ENCODE measurements at places on chromosomes 11 and 22.

DNA sequence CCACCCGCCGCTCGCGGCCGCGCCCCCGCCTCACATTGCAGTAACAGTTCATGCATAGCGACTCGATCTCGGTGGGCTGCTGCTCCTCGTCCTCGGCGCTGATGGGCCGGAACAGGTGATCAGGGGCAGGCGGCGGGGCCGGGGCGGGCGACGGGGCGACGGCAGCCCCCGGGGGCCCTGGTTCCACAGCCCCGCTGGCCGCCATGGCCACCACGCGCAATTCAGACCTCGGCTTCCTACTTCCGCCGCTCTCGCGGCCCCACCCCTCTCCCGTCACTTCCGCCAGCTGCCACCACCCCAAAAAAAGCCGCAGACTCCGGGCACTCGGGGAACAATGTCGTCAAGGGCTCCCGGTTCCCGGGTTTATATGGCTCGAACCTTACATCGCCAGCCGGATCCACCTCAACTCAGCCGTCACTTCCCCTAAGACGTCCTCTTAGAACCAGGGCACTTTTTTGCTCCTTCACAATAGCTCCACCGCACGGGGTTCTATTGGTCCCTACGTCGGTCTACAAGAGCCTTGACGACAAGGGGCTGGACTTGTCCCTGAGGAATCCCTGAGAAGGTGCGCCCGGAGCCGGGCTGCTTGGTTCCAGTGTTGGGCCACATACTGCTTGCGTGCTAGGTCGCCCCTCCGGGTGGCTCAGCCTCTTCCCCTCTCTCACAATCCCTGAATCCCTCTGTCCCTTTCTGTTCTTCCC lies at the start of gene ZPR1:
Gene ZPR1, minus strand, starts transcription at position 238 of the 701 bp plus-strand sequence. Its CDS starts 33 bp downstream, at position 205.
- DNase-seq = peak; percentile 89

GRCh38 chr11:11170352-11171084 lies 182.5 kb downstream of the CSNK2A3 start:
- DNase-seq = no peak

GRCh38 chr22:46972901-46973831 lies 210.7 kb downstream of the TBC1D22A start:
- DNase-seq = no peak

DNA sequence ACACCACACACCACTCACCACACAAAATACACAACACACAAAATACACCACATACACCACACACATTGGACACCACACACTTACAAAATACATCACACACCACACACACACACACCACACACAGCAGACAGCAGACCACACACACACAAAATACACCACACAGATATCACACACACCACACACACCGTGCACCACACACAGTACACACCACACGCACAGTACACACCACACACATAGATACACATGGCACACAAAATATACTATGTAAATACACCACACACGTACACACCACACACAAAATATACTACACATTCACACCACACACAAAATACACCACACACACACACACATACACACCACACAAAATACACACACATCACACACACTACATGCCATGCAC lies 1243.5 kb downstream of the BRD1 start:
- no peak for DNase-seq

- DNase-seq = no peak
Measured at GRCh38 chr22:35915477-35916013, 113.1 kb downstream of the RBFOX2 start.

DNA sequence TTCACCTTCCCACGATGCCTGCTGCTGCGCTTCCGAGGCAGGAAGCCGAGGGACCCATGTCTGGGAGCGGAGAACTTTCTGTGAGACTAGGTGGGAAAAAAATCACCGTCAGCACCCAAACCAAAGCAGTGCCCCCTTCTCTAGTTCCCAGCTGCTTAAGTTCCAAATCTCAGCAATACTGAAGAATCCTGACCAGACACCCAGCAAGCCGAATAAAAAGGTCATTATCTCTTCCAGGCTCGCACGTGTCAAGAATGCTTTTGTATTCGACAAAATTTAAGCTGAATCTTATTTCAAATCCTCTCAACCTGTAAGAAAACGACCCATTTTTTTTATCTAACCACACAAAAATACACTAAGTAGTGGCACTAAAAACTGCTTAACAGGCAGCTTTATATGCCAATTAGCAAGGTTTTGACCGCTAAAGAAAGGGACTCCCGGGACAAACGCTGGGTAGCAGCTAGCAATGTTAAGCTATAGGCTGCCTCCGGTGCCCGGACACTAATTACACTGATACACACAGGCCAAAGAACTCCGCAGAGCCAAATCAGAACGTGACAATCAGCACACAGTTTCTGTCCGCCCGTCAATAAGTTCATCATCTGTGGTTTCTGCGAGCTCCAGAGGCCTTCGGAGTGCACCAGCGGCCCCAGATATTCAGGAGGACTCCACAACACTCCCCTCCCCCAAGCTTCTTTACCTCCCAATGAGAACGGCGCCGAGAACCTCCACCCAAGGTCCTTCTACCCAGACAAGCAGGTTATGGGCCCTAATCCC lies 728 bp downstream of the RPL3 start:
- DNase-seq = peak; percentile 41

- no peak for DNase-seq
Measured at GRCh38 chr22:43931771-43932170, 8.2 kb downstream of the PNPLA3 start.

DNA sequence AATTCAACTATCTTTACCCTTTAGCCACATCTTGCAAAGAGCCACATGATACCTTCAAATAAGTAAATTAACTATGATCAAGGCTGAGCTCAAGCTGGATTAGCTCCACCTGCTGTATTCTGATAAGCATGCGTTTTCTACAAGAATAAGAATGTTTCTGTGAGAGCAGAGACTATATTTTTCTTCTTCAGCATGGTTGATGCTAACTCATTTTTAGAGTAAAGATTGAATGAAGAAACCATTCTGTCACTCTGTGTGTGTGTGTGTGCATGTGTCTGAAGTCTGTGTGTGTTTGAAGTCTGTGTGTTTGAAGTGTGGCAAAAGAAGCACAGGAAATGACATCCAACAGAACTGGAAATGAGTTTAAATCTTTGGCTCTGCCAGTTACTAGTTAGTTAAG lies 12.0 kb upstream of the LAYN start:
- DNase-seq = peak; percentile 58

DNA sequence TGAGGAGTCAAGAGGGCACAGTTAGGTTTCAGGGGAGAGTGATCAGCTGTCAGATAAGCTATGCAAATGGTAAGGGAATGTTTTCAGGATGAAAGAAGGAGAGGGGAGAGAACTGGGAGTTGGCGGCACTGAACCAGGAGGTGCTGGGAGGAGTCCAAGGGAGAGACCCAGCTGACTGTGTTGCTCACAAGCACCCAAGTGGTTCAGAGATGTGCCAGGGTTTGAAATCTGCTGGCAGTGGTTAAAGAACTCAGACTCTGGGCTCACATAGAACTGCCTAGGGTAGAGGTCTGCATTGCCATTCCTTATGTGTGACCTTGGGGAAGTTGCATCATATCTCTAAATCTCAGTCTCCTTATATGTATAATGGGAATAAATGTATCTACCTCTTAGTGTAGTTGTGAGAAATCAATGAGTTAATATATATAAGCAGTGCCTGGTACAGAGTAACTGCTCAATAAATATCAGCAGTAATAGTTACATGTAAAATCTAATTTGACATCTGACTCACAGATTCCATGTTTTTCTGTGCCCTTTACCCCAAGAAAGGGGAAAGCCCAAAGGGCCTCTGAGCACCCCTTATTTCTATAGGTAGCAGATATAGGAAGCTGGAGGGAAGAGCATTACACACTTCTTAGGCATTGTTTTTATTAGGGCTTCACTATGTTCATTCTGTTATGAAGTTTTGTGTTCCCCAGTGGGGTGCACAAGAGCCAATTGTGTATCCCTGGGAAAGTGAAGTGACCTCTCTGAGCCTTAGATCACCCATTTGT lies 66.9 kb upstream of the SESN3 start:
- DNase-seq = no peak

GRCh38 chr11:94477624-94478023 lies 16.0 kb downstream of the MRE11 start:
- DNase-seq = no peak

- no peak for DNase-seq
Measured at GRCh38 chr11:119175493-119176077, 7.1 kb downstream of the NLRX1 start.

DNA sequence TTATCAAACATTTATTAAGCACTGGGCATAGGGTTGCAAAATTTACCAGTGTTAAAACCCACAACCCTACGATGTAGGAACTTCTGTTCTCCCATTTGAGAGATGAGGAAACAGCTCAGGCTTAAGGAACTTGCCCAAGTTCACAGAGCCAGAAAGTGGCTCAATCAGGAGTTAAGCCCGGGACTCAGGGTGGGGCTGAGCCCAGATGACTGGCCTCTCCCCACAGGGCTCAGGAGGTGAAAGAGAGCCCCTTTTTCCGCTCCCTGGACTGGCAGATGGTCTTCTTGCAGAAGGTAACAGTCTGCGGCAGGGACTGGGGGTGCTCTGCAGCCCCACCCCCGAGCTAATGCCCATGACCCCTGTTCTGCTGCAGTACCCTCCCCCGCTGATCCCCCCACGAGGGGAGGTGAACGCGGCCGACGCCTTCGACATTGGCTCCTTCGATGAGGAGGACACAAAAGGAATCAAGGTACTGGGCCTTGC lies 5.6 kb upstream of the ANKRD13D start:
- DNase-seq = no peak

GRCh38 chr11:65438257-65439151 lies 15.9 kb downstream of the NEAT1 start:
- no peak for DNase-seq

GRCh38 chr11:102147632-102148031 lies 37.4 kb downstream of the YAP1 start:
- no peak for DNase-seq

DNA sequence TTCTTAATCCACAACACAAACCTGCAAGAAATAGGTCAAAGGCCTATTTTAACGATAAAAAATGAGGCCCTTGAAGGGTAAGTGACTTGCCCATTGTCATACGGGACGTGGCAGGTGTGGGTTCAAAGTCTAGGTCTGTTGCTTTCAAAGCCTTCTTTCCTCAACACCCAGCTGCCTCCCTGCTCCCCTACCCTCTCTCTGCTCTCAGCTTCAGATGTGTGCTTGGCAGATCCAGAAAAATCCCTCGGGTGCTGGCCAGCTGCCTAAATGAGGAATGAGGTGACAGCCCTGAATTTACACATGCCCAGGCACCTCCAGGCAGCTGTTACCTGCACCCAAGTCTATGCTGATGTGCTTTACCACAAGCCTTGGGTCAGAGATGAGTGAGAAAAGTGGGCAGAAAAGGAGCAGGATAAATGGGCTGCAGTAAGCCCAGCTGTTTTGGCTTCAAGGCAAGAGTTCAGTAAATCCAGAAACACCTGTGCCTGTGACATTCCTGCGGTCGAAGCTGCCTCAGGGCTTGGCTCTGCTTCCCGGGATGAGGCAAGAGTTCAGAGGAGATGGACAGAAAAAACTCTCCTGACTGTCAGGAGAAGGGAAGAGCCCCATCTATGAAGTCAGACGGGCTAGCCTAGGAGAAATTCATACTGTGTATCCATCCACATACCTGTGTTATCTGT lies 49.9 kb upstream of the LDLRAD3 start:
- no peak for DNase-seq

DNA sequence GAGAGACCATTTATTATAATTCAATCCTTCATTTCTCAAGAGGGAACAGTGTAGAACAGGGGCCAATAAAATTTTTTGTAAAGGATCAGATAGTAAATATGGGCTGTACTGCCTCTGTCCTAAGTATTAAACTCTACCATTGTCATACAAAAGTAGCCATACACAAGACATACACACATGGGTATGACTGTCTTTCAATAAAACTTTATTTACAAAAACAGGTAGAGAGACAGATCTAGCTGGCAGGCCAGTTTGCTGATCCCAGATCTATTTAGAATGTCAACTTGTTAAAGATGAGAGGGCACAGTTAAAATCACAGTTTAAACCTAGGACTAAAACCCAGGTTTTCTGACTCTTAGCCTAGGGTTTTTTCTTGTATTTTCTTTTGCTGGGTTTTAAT lies 16.7 kb downstream of the TRAF6 start:
- no peak for DNase-seq

DNA sequence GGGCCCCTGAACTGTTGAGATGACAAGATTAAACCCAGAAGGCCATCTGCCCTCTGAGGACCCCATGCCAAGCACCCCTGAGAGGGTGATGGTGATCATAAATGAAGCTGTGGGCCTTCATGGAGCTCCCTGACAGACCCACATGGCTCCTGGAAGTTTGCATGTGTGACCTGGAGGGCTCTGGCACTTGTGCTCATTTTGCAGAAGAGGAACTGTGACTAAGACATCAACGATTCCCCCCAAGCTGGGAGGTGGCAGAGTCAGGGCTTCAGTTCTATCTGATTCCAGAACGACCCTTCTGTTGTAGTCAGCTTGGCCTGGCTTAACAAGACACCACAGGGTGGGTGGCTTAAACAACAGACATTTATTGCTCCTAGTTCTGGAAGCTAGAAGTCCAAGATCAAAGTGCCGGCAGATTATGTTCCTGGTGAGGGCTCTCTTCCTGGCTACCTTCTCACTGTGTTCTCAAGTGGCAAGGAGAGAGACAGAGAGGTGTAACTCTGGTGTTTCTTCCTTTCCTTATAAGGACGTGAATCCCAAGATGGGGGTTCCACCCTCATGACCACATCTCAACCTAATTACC lies 46.4 kb upstream of the CD82 start:
- DNase-seq = no peak

- DNase-seq = no peak
Measured at GRCh38 chr11:85855341-85855656, at the start of gene CCDC83. Gene CCDC83 (plus strand): TSS chr11:85855383. CDS start chr11:85865124, 9,741 bp downstream.

DNA sequence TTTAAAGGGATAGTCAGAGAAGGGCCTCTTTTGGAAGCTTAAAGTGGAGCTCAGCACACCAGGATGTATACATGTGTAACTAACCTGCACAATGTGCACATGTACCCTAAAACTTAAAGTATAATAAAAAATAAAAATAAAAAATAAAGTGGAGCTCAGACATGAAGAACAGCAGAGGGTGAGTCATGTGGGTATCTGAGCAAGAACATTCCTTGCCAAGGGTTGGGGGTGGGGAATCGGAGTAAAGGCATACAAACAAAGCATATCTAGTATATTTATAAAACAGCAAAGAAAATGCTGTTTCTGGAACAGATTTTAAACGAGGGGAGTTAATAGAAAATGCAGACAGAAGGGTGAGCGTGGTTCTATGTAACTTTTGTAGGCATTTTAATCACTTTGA lies 562.6 kb upstream of the ANO3 start:
- no peak for DNase-seq

- no peak for DNase-seq
Measured at GRCh38 chr11:130830566-130830965, 85.7 kb downstream of the SNX19 start.
